GM13977 (cell line): ENCODE measurements at places on chromosomes 16 and 17.
A peak's percentile ranks its signal among the peaks of the same experiment; 100 is the strongest.

GRCh38 chr17:30905742-30906100, 317 bp downstream of the TEFM start:
- peak; percentile 38 for DNase-seq

DNA sequence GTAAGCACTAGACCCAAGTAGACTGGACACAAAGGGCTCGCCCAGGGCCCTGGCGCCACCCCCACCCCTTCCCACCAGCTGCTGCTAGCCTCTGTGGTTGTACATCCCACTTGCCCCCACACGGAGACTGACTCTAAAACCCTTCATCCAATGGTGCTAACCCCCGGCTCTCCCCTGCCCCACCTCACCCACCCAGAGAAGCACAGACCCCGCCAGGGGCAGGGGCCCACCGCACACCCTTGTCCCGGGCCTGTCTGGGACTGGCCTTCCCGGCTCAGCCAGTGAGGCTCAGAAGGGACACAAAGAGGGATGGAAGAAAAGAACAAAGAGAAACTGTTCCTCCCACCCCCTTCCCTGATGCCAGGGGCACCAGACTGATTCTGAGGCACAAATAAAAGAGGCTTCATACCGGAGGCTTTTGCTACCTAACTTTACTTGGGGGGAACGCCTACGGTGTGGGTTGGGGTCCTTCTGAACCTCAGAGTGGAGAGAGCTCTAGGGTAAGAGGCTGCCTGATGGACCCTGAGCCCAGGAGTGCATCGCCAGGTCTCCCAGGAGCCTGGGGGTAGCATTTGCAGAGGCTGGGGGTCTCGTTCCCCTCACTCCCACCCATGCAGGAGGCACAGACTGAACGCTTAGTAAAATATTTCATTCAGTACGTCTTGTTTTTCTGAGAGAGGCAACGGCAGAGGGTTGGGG, 8.2 kb downstream of the CORO6 start:
- DNase-seq, result no peak

- no peak for DNase-seq
Observed at GRCh38 chr16:259226-259625, 16.5 kb downstream of the RGS11 start.

DNA sequence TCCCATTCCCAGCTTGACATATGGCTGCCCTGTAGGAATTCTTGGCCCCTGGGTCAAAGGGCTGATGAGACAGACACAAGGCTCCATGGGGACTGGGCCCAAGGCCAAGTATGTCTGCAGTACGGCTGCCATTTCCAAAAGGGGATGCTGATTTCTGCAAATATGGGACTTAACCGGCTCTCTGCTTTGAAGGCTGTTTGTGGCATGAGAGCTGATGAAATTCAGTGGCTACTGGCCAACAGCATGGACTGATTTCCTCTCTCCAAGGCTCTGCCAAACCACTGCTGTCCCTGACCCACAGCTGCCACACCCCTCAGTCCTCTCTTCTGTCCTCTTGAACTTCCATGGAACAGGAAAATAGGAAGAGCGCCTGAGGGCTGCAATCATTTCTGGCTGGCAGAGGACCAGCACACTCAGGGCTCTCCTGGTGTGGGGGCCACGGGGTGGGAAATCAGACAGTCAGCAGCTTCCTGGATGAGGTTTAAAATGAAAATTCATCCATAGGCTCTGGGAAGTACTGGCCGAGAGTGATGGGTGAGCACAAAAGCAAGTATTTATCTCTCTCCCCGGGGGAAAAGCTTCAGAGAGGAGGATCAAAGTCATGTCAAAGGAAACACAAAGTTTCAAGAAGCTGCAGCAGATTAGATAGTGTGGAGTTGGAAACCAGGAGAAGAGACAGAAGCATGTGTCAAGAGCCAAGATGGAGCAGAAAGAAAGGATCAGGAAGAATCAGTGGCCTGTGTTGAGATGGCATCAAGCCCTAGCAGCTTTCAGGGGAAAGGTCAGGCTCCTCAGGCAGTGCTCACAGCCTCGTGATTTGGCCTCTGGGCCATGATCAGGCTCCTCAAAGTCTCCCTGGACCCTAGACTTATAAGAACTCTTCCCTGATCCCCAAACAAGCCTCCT, 64.1 kb upstream of the SREBF1 start:
- no peak for DNase-seq

GRCh38 chr17:76417499-76418143, 33.2 kb downstream of the SPHK1 start:
- no peak for DNase-seq

DNA sequence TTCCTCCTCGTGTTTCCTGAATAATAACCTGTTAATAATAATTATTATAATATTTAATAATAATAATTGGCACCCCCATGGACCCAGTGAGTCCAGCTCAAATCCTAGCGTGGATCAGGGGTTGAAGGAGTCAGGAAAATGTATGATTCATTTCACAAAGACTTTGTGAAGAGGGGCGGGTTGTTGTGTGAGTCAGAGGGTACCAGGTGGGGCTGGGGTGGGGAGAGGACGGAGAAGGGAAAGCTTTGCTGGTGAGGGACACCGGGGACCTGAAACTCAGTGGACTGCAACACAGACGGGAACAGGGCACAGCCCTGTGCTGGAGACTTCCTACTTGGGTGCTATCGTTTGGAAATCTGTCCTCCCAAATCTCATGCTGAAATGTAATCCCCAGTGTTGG, 3.1 kb upstream of the ADORA2B start:
- no peak for DNase-seq

GRCh38 chr17:51995797-51996403, 162.6 kb downstream of the CA10 start:
- no peak for DNase-seq

DNA sequence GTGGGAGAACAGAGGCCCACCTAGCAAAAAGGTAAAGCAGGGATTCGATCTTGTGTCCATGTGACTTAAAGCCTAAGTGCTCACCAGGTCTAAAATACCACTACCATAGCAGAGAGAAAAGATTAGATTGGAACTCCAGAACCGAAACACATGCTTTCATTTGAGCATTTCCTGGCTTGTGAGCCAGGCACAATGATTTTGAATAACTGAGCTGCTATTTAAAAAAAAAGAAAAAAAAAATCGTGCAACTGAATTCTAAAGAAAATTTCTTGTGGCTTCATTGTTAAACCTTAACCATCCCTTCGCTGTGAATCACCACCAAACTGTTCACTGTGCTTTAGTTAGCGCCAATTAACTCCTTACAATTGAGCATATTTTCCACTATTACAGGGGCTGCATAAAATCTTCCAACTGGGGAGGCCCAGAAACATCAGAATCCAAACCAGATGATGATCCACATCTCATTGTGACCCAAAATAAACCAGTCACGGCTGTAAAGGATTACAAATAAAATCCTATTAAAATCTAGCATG, 366.4 kb upstream of the ERCC4 start:
- no peak for DNase-seq

DNA sequence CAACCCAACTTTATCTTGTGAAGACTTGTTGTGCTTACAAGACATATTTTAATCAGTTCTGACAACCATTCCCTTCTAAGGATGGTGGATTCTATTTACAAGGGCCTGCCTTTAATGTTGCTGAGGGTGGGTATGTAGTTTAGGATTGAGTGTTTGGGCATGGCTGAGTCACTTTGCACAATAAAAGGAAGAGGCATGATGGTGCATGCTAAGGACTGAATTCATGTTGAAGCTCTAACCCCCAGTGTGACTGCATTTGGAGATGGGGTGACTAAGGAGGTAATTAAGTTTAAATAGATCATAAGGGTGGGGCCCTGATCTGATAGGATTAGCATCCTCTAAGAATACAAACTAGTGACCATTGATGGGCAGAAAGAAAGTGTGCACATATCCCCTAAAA, 196.1 kb upstream of the HS3ST3A1 start:
- no peak for DNase-seq

GRCh38 chr17:563616-564015, 151.0 kb downstream of the VPS53 start:
- no peak for DNase-seq

DNA sequence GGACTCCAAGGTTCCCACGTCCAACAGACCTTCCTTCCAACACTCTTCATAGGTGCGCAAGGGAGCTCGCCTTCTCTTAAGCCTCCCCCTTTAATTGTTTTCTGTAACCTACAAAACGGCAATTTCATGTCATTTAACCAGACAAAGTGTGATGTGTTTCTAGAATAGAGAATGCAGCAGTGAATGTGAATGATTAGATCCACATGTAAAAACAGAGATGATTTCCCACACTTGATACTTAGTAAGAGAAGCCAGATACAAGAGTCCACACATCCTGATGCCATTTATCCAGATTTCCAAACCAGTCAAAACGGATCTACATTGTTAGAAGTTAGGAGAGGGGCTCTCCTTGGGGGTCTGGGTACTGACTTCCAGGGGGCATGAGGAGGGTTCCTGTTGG, 89.3 kb downstream of the IRF8 start:
- no peak for DNase-seq

DNA sequence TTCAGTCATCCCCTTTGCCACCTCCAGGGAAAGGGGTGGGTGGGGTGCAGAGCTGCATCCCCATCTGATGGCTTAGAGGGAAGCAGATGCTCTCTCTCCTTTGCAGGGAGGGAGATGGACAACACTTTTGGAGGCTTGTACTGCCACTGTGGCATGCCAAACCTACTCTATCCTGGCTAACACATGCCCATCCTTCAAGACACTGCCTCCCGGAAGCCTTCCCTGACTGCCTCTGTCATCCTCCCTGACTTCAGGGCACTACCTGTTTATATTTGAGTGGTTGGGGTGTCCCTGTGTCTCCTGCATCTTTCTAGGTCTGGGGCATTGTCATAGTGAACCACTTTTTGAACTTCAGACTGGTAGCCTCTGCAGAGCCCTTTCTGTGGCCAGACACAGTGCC, 202.3 kb downstream of the ZNF423 start:
- DNase-seq, result no peak

DNA sequence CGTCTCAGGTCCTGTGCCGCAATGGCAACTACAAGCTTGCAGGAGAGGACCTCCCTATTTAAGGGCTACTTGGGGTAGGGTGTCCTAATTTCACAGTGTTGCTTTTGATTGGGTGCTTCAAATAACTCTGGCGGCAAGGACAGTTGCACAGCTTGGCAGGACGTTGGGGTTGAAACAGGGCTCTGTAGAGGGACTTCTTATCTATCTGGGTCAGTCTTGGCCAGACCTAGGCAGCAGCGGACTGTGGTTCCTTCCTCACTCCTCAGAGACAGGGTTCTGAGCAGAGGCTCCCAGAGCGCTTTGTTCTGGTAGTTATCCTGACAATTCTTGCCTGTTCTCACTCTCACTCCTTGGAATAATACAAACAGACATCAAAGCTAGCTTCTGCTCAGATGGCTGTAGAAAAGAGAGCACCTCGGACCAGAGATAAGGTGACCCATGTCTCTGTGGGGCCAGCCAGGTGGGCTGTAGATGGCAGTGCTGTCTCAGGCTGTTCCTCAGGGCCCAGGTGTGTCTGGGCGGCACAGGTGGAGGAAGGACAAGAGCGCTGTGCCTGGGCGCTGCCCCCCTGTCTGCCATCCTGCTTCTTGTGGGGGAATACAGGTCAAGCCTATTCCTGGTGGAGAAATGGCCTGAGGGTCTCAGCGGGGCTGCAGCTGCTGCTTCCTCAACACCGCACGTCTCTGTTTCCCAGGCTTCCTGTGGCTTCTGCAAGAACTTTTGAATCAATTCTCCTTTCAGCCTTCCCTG, 61.0 kb downstream of the PLD6 start:
- DNase-seq, result no peak

DNA sequence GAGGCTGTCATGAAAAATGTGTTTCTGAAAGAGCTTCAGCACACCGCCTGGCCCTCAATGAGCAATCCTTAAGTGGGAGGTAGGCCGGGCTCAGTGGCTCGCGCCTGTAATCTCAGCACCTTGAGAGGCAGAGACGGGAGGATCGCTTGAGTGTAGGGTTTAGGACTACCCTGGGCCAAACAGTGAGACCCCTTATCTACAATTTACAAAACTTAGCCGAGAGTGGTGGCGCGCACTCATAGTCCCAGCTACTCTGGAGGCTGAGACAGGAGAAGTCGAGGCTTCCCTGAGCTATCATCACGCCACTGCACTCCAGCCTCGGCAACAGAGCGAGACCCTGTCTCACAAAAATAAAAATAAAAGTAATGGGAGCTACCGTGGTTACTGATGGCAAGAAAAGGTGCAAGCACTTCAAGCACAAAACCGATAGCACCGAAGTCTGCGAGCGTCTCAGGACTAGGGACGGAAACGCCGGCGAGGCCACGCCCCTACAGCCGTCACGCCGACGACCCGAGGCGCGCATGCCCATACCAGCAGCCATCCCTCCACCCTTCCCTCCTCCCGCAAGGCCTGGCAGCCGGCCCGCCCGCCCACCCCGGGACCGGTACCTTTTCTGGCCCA, 607 bp downstream of the THUMPD1 start:
- DNase-seq, result peak; percentile 88

DNA sequence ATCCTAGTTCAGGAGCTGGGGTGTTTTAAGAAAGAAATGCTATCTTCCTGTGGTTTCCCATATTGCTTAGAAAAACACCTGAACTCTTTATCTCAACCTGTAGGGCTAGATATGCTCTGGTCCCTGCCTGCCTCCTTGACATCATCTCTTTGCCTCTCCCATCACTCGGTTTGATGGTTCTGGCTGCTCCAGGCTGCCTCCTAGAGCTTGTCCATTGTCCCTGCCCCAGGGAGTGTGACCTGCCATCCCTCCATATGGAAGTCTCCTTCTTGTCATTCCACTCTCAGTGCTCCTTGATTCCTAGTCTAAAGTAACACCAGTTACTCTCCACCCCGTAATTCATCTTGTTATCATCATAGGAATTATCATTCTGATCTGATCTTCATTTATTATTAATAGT, 369.0 kb upstream of the EEF2KMT start:
- DNase-seq, result no peak

- DNase-seq, result no peak
Observed at GRCh38 chr17:37592291-37592690, 16.9 kb downstream of the SYNRG start.

GRCh38 chr16:62615526-62615925, 579.3 kb upstream of the CDH8 start:
- no peak for DNase-seq

- no peak for DNase-seq
Observed at GRCh38 chr17:35295686-35296085, 52.8 kb downstream of the SLFN5 start.

GRCh38 chr17:9086577-9086976, 65.3 kb downstream of the NTN1 start:
- DNase-seq, result no peak

GRCh38 chr16:56514845-56515244, 5.0 kb downstream of the BBS2 start:
- DNase-seq, result no peak

GRCh38 chr17:40598619-40599467, 33.6 kb upstream of the CCR7 start:
- peak; percentile 59 for DNase-seq

GRCh38 chr17:18039535-18040260, 490 bp downstream of the GID4 start:
- peak; percentile 75 for DNase-seq

DNA sequence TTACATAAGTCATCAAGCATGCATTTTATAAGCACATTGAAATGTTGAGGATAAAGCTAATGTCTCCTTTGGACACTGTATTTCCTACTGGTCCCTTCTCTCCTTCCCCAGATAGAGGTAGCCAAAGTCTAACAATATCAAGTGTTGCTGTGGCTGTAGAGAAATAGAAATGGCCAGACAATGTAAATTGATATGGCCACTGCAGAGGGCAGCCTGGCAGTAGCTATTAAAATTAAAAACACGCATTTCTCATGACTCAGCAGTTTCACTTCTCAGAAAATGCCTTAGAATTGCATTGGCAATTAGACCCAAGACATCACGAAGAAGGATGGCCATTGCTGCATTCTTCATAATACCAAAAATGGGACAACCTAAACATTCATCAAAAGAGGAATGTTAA, 46.8 kb upstream of the MRTFB start:
- DNase-seq, result no peak
